Esophagus squamous epithelium (tissue), 5 donors: ENCODE measurements at places on chromosomes 3 and 15. TPM values are rescaled to one million over a fixed set of nuclear protein-coding genes. Genes with fewer than 3 reads are reported as not detected.

GRCh38 chr15:78316283-78317083, 17.1 kb upstream of the SKIC8 start:
- DNase-seq = no peak
- H3K36me3 ChIP-seq = no peaks in the 10 kb centered on the region
- H3K4me1 ChIP-seq = no peaks in the 10 kb centered on the region

DNA sequence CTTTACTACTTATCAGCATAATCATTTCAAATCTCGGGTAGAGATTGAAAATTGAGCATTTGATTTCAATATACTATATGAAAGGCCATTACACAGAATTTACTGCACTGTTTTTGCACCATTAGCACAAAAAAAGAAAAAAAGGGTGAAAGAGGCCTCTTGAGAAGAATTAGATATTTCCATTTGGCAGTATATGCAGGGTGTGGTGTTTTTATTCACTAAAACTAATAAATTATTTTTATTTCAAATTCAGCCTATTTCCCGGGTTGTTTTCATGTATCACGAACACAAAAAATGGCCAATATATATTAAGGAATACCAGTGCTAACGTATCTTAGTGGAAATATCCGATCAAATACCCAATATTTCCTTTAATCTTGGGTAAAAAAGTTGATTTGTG, 110.5 kb upstream of the TBL1XR1 start:
- no peak overlapping the region for H3K27ac ChIP-seq
- H3K27me3 ChIP-seq = no peaks in the 10 kb centered on the region
- H3K4me3 ChIP-seq = no peak overlapping the region
- no peak for DNase-seq

DNA sequence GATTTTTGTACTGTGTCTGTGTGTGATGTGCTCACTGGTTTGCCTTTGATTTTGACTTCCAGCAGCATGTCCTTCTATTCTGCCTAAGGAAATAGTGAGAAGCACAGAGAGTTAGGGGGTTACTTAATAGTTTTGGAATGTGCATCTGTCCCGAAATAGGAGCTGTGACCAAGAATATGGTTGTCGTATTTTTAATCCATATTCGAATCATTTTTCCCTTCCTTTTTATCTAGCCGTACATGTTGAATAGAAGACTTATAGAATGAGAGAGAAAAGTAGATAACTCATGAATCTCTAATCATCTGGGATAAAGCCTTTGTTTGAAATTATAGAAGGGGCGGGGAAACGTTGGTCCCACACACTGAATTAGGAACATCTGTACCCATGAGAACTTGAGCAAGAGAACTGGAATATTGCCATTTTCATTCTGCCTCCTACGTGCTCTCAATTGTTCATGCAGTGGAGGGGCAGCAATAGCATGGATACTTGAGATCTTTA, 23.6 kb downstream of the CRTC3 start:
- peak overlapping the region; percentile 74 for H3K27ac ChIP-seq
- no peak for DNase-seq
- no peak overlapping the region for H3K4me3 ChIP-seq
- peaks cover 23% of the 10 kb centered on the region for H3K36me3 ChIP-seq

The SERPINI2 gene
- total RNA-seq = 0.30 TPM

The ONECUT1 gene
- total RNA-seq = not detected

The MKRN2OS gene
- 1.3 TPM for total RNA-seq

DNA sequence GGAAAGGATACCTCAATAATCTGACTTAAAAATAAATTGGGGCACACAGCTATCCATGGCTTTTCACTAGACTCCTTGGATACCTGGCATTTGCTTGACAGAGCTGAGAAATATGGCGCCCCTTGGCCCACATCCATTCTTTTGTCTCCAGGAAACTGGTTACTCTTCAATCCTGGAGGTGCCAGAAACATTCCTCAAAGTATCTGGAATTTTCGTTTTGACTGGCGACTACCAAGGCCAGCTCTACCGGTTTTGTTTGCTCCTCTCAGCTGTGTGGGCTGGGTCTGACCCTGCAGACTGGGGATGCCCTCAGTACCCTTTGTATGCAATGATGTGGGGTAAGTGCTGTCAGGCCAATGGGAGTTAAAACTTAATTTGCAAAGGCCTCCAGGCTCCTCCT, 27.0 kb downstream of the KATNBL1 start:
- no peak overlapping the region for H3K4me3 ChIP-seq
- no peak overlapping the region for H3K27ac ChIP-seq
- DNase-seq = no peak
- no peaks in the 10 kb centered on the region for H3K27me3 ChIP-seq

The POC1A gene
- 2.7 TPM for total RNA-seq

GRCh38 chr15:66394915-66395314, 8.2 kb downstream of the MAP2K1 start:
- H3K27ac ChIP-seq = no peak overlapping the region
- H3K36me3 ChIP-seq = no peaks in the 10 kb centered on the region
- no peaks in the 10 kb centered on the region for H3K4me1 ChIP-seq
- H3K4me3 ChIP-seq = no peak overlapping the region
- no peaks in the 10 kb centered on the region for H3K27me3 ChIP-seq

- H3K4me1 ChIP-seq = peaks cover 66% of the 10 kb centered on the region
- H3K36me3 ChIP-seq = no peaks in the 10 kb centered on the region
- H3K4me3 ChIP-seq = peak overlapping the region; percentile 35
- no peaks in the 10 kb centered on the region for H3K27me3 ChIP-seq
- peak overlapping the region; percentile 91 for H3K27ac ChIP-seq
Measured at GRCh38 chr3:125042725-125043406, 12.9 kb downstream of the HEG1 start.

The WDR93 gene
- total RNA-seq = not detected

DNA sequence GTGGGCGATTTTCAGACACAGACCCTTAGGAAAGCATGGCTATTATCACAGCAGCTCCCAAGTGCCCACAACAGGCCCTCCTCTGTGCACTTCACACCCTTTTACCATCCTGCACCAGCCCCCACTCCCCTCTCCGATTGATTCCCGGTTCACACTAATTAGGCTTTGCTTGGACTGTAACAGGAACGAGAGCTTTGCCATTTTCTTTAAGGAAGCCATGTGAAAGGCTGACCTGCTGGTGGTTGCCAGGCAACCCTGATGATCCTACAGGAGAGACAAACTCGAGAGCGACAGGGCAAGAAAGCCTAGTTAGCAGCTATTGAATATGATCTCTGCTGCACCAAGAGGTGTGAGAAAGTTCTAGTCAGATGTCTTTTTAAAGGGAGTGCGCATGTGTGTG, 28.2 kb upstream of the DET1 start:
- H3K4me1 ChIP-seq = no peaks in the 10 kb centered on the region
- no peak for DNase-seq

DNA sequence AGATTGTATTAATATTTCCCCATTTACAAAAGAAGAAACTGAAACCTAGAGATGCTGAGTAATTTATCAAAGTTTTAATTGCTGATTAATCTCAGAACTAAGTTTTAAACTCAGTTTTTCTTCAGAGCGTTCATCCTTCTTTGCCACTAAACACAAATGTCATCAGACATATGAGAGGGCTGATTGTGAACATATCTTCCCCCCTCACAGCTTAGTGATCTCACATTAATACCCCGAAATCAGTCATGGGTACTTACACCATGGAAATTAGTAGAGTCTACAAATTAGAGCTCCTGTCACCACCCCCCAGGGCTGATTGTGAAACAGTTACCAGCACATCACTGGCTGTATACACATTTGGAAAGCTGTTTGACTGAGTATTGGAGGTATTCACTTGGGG, 189.3 kb upstream of the SGO1 start:
- H3K36me3 ChIP-seq = no peaks in the 10 kb centered on the region
- H3K27me3 ChIP-seq = no peaks in the 10 kb centered on the region
- no peak for DNase-seq
- H3K4me3 ChIP-seq = no peak overlapping the region
- no peaks in the 10 kb centered on the region for H3K4me1 ChIP-seq

The LTF gene
- 0.57 TPM for total RNA-seq

The PP2D1 gene
- total RNA-seq = not detected

The MRAS gene
- total RNA-seq = 3.3 TPM

The ANKRD34C gene
- not detected for total RNA-seq

DNA sequence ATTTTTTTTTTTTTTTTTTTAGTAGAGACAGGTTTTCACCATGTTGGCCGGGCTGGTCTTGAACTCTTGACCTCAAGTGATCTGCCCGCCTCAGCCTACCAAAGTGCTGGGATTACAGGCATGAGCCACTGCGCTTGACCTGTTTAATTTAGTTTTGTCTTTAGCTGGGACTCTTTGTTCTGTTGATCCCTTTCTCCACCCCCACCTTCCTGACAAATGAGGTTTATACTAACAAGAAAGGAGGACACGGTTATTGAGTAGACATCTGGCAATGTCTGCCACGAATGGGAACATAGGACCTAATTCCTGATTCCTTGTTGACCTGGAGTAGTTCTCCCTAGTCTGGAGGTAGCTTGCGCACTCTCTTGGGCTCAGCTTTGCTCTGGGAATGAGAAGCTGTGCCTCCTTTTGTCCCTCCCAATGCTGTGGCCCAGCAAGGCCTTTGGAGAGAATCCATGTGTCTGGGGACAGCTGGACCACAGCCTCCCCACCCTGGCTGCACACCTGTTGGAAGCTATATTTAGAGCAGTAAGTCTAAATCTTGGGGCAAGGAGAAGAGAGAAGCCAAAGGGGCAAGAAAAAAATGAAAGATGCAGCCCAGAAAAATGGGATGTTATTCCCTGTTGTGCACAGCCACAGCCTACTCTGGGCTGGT, 53.2 kb upstream of the ADPGK start:
- H3K4me3 ChIP-seq = no peak overlapping the region
- H3K27ac ChIP-seq = no peak overlapping the region
- no peak for DNase-seq
- H3K27me3 ChIP-seq = peaks cover 2% of the 10 kb centered on the region
- H3K4me1 ChIP-seq = no peaks in the 10 kb centered on the region
- H3K36me3 ChIP-seq = no peaks in the 10 kb centered on the region

DNA sequence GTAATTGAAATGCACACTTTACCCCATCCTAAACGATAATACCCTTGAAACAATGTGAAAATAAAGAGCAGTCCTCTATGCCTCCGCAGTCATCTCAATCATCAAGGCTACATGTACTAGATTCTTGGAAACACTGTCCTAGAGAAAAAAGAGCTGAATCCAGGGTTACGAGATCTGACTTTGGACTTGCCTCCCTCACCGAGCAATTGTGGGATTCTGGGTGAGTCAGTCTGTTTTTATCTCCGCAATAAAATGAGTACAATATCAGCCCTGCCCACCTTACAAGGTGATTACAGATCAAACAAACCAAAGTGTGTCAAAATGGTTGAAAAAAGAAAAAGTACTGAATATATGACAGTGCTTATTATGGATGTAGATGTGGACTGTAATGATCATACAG, 152.3 kb upstream of the SNTN start:
- H3K4me3 ChIP-seq = no peak overlapping the region
- no peaks in the 10 kb centered on the region for H3K36me3 ChIP-seq
- DNase-seq = no peak
- no peak overlapping the region for H3K27ac ChIP-seq

The CLDN18 gene
- 0.38 TPM for total RNA-seq

The THBS1 gene
- 41.4 TPM for total RNA-seq

DNA sequence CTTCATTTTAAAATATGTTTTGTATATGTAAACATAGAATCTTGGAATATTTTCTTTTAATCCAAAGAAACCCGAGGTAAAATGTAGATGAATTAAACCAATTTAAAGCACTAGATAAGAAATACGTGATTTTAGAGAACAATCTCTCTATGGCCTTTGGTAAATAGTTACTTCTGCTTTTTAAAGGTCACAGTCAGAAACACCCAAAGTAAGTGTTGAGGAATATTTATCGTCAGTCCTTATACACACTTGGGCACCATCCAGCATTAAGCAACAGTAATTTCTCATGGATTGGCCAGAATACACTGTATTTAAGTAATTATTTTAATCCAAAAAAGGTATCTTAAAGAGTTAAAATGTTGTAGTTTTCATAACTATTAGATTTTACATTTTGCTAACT, 713.2 kb downstream of the NLGN1 start:
- H3K4me3 ChIP-seq = no peak overlapping the region
- DNase-seq = no peak
- no peaks in the 10 kb centered on the region for H3K27me3 ChIP-seq
- no peaks in the 10 kb centered on the region for H3K4me1 ChIP-seq
- H3K36me3 ChIP-seq = no peaks in the 10 kb centered on the region

The PLA2G4D gene
- 0.23 TPM for total RNA-seq

- H3K27me3 ChIP-seq = no peaks in the 10 kb centered on the region
- H3K4me3 ChIP-seq = no peak overlapping the region
- H3K27ac ChIP-seq = no peak overlapping the region
- H3K36me3 ChIP-seq = peaks cover 92% of the 10 kb centered on the region
- peaks cover 86% of the 10 kb centered on the region for H3K4me1 ChIP-seq
Measured at GRCh38 chr3:52403955-52404354, 40.9 kb downstream of the SEMA3G start.

GRCh38 chr3:127867412-127867811, 45.1 kb upstream of the MGLL start:
- no peak for DNase-seq
- no peaks in the 10 kb centered on the region for H3K36me3 ChIP-seq
- no peaks in the 10 kb centered on the region for H3K27me3 ChIP-seq
- H3K4me1 ChIP-seq = no peaks in the 10 kb centered on the region
- H3K27ac ChIP-seq = no peak overlapping the region
- no peak overlapping the region for H3K4me3 ChIP-seq

The MAP1A gene
- 0.53 TPM for total RNA-seq
